ENCODE measurements at places on chromosomes 16 and 17. TPM values are rescaled to one million over a fixed set of nuclear protein-coding genes. Genes with fewer than 3 reads are reported as not detected.

DNA sequence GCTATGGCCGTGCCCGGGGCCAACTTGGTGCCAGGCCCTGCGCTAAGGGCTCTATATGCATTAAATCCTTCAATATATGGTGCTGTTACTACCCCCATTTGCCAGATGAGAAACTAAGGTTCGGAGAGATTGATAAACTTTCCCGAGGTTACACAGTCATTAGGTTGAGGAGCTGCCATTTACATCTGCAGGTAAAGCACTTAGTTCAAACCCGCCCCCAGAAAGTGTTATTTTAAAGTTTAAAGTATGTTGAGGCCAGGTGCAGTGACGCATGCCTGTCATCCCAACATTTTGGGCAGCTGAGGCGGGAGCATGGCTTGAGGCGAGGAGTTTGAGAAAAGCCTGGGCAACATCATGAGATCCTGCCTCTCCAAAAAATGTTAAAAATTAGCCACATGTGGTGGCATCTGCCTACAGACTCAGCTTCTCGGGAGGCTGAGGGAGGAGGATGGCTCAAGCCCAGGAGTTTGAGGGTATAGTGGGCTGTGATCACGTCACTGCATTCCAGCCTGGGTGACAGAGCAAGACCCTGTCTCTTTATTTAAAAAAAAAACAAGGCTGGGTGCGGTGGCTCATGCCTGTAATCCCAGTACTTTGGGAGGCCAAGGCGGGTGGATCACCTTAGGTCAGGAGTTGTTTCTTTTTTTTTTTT is 264.7 kb downstream of the PARN start:
- DNase-seq: no peak
- H3K27ac ChIP-seq: no peak overlapping the region
- no peaks in the 10 kb centered on the region for H3K27me3 ChIP-seq
- peak overlapping the region; percentile 63 for H3K4me3 ChIP-seq
- peaks cover 24% of the 10 kb centered on the region for H3K4me1 ChIP-seq
- peaks cover 5% of the 10 kb centered on the region for H3K36me3 ChIP-seq

Gene PRAC2
- not detected for total RNA-seq

- peaks cover 9% of the 10 kb centered on the region for H3K36me3 ChIP-seq
- peaks cover 33% of the 10 kb centered on the region for H3K4me1 ChIP-seq
- H3K4me3 ChIP-seq: peak overlapping the region; percentile 42
Measured at GRCh38 chr16:11016993-11017392, 72.6 kb downstream of the CLEC16A start.

Gene C1QTNF1
- 3.3 TPM for total RNA-seq

DNA sequence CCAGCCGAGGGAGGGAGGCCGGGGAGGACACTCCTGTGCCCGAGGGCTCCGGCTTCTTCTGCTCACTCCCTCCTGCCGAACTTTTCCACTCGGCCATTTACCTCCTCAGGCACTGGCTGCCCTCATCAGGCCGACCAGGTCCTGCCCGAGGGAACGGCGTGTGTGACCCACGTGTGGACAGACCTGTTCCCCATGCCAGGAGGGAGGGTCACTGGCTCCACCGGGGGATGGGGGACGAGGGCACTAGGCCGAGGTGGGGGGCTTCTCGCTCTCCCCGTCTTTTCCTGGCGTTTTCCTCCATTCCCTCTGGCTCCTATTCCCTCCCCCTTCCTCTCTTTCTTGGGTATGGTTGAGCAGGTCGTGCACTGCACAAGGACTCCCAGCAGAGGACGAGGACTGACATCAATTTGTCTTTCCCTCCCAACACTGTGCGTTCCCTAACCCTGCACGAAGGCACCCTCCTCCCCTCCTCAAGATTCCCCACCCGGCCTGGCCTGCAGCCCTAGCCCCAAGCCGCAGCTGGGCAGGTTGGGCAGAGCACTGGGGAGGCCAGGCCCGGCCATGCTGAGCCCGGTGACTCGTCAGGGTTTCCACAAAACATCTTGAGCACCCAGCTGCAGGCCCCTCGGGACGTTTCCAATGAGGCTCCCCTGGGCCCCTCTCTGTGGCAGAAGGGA is 3.2 kb upstream of the IL17C start:
- peak overlapping the region; percentile 50 for H3K4me3 ChIP-seq
- peaks cover 16% of the 10 kb centered on the region for H3K4me1 ChIP-seq
- no peak overlapping the region for H3K27ac ChIP-seq
- H3K36me3 ChIP-seq: peaks cover 34% of the 10 kb centered on the region

GRCh38 chr16:47779201-47780016 is 318.3 kb downstream of the PHKB start:
- DNase-seq: peak; percentile 3
- H3K4me3 ChIP-seq: no peak overlapping the region
- no peaks in the 10 kb centered on the region for H3K36me3 ChIP-seq

GRCh38 chr17:49843774-49844350 is 4.0 kb downstream of the TAC4 start:
- no peak overlapping the region for H3K27ac ChIP-seq
- no peak overlapping the region for H3K4me3 ChIP-seq
- peak; percentile 30 for DNase-seq
- no peaks in the 10 kb centered on the region for H3K36me3 ChIP-seq

Gene BIRC5
- 24.6 TPM for total RNA-seq

Gene KRT24
- not detected for total RNA-seq

Gene TEKT1
- total RNA-seq: not detected

DNA sequence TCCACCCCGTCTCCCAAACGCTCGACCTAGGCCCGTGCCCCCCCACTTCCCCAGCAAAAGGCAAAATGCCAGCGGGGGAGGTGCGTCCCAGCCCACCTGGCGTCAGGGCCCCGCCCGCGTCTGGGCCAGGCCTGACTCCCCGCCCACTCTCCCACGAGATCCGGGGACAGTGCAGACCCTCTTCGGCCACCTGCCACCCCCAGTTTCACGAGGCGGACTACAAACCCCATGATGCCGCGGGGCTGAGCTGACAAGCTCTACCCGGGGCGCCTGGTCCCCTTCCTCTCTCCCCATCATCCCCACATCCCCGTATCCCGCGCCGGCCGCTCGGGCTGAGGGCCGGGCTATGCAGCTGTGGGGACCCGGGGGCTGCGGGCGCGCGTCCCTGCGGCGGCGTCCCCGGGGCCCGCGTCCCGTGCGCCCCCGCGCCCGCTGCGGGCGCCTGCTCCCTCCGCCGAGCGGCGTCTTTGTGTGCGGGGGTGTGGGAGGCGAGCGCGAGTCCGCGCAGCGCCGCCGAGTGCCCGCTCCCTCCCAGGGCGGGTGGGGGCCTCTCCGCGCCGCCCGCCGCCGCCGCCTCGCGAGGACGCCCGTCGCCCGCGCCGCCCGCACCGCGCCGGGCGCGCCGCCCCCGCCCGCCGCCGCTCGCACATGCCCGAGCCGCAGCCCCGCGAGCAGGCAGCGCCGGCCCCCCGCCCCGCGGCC is at the start of gene ANKRD13B:
TSS of gene ANKRD13B (plus strand) at position 283 of the 702 bp plus-strand sequence. CDS start 490 bp downstream, outside the sequence.
- peak within 1 kb of the TSS; percentile 85 for H3K27ac ChIP-seq
- DNase-seq: peak; percentile 28
- peak within 1 kb of the TSS; percentile 82 for H3K4me3 ChIP-seq
- peaks cover 16% of the 10 kb centered on the region for H3K4me1 ChIP-seq

GRCh38 chr17:57675427-57676387 is 69.4 kb downstream of the CCDC182 start:
- H3K4me1 ChIP-seq: peaks cover 19% of the 10 kb centered on the region
- H3K27me3 ChIP-seq: no peaks in the 10 kb centered on the region
- H3K4me3 ChIP-seq: no peak overlapping the region

Gene HSD17B2
- total RNA-seq: 2.1 TPM

GRCh38 chr16:83134638-83135037 is 507.9 kb downstream of the CDH13 start:
- H3K27me3 ChIP-seq: no peaks in the 10 kb centered on the region
- no peak overlapping the region for H3K4me3 ChIP-seq
- no peak overlapping the region for H3K27ac ChIP-seq
- no peaks in the 10 kb centered on the region for H3K36me3 ChIP-seq
- H3K4me1 ChIP-seq: peaks cover 7% of the 10 kb centered on the region
- DNase-seq: no peak

Measured in MCF 10A (cell line).